ENCODE measurements at places on chromosomes 6 and 20.

DNA sequence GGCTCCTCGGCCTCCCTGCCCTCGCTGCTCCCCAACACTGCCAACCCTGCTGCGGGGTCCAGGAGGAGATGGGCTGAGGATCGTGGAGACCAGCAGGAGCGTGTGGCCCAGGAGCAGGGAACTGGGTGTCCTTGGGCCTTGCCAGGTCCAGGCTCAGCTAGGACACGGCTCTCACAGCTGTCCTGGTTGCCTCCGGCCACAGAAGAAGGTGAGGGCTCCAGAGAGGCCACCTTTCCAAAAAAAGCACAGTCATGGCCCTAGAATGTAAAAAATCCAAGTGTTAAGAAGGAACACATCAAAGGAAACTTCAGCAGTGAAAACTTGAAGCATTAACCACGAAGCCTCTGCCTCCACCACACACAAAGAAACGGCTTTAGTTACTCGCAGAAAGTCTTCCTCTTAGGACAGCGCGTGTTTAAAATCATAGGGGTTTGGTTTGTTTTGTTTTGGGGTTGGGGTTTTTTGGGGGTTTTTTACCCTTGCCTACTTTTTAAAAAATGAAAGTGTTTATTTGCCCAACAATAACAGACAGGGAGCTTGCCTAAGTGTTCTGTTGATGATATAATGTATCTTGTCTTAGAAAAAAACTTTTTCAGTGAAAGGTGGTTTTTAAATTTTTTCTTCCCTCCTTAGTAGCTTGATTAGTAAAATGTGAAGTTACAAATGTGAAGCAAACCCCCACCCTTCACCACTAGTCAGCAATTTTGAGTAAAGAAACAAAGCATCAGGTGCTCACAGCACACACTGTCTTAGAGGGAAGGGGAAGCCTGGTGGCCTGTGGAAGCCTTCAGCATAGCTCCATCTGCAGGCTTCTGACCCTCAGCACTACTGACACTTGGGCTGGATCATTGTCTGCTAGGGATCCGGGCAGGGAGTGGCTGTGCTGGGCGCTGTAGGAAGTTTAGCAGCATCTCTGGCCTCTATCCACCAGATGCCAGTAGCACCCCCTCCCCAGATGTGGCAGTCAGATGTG lies 60.0 kb downstream of the PTPN1 start:
- DNase-seq = no peak

GRCh38 chr6:85368631-85369030 lies 81.3 kb upstream of the NT5E start:
- DNase-seq = no peak

- no peak for DNase-seq
These were observed 59.5 kb downstream of the UTRN start for GRCh38 chr6:144344646-144345045.

DNA sequence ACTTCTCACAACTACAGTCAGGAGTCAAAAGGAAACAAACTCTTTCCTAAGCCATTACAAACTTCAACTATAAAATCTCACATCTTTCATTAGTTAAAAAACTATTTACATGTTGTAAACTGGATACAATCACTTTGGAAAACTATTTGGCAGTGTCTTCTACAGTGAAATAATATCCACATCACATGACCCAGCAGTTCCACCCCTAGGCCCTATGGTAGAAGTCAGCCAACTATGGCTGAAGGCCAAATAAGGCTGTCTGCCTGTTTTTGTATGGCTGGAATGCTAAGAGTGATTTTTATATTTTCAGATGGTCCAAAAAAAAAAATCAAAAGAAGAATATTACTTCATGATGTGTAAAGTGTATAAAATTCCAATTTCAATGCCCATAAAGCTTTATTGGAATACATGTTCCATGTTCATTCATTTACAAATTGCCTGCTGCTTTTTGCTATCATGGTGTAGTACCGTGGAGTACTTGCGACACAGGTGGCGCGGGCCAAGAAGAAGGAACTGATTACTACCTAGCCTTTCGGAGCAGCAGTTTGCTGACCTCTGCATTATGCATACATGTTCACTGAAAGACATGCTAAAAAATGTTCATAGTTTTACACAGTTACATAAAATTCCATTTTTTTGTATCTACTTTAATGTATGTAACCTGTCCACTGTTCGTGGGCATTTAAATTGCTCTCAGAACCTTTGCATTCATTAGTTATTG lies 129.0 kb downstream of the KIF16B start:
- DNase-seq = peak; percentile 28

GRCh38 chr6:106290954-106291353 lies 34.6 kb downstream of the ATG5 start:
- no peak for DNase-seq

DNA sequence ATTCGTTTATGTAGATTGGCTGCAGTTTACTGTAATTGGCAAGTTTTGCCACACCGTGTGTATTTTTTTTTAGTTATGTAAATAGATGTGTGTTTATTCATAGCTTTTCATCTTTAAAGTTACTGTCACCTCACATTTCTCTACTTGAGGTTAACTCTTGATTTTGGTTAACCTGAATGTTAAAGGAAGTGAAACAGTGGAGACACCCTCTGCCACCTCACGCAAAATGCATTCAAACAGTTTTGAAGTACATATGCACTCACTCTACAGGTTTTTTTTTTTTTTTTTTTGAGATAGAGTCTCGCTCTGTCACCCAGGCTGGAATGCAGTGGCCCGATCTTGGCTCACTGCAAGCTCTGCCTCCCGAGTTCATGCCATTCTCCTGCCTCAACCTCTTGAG lies 17.7 kb downstream of the OR2A4 start:
- DNase-seq = no peak

GRCh38 chr20:57777911-57778310 lies 68.1 kb upstream of the PMEPA1 start:
- DNase-seq = no peak

GRCh38 chr20:12074111-12074655 lies 156.5 kb downstream of the BTBD3 start:
- DNase-seq = peak; percentile 58

GRCh38 chr20:227439-228105 lies 514 bp downstream of the DEFB129 start:
- DNase-seq = no peak

DNA sequence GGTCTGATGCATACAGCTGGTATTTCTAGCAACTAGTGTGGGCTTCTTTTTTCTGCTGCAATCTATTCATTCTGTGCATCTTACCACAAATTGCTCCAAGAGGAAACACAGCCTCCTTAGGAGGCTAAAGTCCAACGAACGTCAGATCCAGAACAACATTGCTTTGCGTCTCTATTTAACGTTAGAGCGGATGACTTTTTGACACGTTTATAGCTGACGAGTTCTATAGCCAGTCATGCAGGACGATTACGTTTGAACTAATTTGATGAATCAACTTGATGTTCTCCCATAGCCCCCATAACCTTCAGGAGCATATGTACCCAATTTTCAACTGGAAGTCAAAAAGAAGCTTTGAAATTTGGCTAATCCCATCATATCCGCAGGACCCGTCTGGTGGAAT lies 59.9 kb downstream of the TSHZ2 start:
- peak; percentile 70 for DNase-seq

- no peak for DNase-seq
These were observed 220.6 kb upstream of the UFL1 start for GRCh38 chr6:96301023-96301422.

DNA sequence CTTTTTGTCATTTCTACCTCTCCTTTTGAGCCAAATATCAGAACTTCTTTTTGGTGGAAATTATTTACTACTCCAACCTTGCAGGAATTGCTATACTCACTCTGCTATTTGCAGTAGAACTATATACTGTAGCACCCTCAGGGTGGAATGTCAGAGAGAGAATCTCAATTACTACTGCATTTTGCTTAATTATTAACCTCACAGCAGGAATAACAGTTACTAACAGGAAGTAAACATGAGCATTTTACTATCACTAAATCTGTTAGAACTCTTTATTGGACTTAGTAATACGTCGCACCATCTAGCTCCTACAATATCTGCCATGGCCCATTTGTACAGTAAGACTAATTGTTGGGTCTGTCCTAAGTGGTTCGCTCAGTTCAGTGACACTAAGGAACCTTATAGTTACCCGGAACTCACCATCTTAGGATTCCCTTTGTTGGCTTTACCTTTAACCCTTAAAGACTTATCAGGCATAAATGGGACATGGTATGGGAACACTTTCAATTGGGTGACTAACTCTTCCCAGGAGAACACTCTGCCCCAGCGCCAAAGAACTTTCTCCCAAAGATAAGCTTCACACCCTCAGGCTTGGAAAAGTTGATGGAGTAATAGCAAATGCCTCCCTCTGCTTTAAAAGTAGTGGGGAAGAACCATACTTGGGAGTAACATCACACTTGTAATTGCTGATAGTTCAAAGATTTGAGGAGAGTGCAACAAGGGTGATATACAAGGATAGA lies 38.8 kb downstream of the PLN start:
- no peak for DNase-seq

DNA sequence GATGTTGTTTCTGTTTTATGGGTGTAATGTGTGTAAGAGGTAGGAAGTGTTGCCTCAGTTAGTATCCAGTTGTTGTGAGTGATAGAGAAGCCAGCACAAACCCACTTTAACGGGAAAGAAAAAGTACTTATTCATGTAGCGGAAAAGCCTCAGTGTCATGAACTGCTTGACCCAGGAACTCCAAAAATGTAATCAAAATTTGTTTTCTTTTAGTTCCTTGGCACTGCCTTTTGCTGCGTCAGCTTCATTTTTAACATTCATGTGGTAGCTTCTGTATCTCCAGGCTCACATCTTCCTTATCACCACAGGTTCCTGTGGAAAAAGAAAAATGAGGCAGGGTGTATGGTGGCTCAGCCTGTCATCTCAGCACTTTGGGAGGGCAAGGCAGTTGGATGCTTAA lies 46.4 kb upstream of the CCDC28A start:
- no peak for DNase-seq

DNA sequence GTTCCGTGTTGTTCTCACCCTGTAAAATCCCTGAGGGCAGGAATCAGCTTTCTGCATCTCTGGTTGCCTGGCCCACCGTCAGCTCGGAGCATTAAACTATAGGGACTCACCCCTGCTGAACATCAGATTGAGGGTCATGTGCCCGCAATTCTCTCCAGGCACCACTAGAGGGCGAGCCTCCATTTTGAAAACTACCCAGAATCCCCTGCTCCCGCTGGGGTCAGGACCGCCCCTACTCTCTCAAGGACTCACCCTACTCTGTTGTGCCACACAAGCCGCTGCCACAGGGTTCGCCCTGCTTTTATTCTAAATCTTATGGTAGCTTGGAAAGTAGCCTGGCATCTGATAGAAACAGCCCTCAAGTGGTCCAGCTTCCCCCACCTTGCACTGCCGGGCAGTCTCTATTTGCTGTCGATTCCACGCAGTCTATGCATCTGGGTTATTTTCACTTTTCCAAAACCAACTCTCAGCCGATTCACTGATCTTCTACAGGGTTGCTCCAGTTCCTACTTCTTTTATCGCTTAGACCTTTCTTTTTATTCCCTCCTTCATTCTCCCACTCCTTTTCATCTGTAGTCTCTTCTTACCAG lies 244.1 kb upstream of the QKI start:
- DNase-seq = no peak

DNA sequence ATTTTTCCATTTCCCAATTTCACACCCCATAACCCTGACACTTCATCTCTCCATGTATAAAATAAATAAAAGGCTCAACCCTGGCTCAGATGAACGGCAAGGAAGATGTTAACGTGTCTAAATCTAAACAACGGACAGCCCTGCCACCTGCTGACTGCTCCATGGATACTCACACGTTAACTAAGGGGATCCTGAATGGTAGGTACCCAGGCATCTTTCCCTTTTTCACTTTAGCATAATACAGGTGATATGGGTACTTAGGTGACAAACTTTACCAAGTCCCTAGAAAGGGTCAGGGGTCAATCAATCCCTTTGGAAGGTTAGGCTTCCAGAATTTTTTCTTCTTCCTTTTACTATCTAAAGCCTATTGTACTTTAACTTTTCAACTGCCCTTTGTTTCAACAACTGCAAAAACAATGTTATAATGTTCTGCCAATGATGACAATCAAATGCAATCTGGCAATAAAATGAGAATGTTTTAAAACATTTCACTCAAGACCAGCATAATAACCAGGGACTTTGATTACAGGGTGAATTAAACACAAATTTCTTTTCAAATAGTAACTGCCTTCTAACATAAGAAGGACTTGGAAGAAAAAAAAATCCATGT lies 52.4 kb upstream of the IPCEF1 start:
- DNase-seq = peak; percentile 35

DNA sequence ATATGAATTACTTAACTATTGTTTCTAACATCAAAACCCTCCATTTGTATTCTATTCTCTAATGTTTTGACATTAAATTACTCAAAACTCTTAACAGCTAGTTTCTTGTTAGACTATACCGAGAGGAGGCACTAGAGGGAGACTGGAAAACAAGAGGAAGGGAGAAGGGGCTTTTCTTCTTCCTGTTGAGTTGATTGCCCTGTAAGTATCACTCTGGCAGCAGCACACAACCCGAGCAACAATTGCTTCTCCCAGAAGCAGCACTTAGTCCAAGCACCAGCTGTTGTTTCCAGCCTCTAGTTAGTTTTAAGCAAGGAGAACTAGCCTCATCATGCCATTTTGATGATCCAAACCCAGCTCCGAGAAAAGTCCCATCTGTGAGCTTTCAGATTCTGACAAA lies 603.8 kb downstream of the PRKN start:
- no peak for DNase-seq

- no peak for DNase-seq
These were observed 473.4 kb downstream of the BTBD3 start for GRCh38 chr20:12391099-12391498.

DNA sequence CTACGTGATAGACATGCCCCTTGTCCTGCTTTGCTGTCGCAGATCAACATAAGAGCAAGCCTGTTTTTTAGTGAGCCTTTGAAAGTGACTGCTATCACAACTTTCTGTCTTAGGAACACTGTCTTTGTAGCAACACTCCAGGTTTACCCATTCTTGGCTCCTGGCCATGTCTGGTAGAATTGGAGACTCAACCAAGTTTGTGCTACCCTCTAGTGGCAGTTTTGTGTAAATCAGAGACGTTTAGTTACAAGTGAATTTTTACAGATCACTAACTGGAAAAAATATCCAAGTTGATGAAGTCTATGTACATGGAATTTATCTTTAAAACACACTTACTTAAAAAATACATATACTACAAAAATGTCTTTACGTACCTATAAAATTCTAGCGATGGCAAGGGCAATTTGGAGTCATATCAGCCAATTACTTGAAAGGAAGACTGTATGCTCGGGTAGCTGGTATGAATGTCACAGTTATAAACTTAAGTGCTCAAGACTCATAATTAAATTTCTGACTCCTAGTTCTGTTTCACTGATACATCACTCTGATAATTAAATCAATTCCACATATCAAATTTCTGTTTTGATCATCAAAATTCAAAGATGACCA lies 101.4 kb downstream of the ADGB start:
- peak; percentile 80 for DNase-seq

DNA sequence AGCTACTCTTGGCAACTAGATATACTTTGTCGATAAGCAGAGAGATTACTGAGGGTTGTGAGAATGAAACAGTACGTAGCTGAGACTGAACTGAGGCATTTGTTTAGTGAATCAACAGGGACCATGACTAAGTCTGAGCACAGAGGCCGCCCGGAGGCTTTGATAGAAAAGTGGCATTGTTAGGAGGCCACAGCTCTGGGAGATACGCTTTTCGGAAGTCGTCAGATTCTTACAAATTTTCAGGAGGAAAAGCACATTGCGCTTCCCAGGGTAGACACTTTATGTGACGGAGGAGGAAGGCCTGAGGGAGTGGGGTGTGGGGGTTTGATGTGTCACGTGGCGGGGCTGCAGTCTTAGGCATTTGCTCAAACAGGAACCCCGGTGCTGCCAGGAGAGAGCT lies 69.4 kb downstream of the PSMG4 start:
- DNase-seq = no peak
